DMS53 (cell line): ENCODE measurements at places on chromosomes 2 and 18.

DNA sequence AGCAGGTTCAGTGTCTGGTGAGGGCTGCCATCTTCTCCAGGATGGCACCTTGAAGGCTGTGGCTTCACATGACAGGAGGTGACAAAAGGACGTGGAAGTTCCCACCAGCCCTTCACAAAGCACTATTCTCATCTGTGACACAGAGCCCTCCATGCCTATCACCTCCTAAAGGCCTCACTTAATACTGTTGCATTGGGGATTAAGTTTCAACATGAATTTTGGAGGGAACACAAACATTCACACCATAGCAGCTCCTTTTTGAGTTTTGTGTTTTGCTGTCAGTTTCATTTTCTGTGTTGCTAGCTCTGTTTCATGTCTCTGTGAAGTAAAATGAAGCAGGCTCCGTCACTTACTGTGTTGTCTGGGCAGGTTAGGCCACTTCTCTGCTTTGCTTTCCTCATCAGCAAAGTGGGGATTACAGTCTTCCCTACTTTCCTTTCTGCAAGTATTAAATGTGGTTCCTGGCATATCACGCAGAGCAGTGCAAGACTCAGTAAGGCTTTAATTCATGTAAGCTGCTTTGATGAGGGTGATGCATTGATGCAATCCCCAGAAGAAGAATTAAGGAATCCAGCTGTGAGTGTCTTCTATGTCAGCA lies 31.6 kb downstream of the LIMS1 start:
- no peak for DNase-seq

GRCh38 chr2:190802129-190802528 lies 78.5 kb upstream of the GLS start:
- no peak for DNase-seq

- DNase-seq: peak; percentile 79
These were observed 2.6 kb downstream of the HOXD3 start for GRCh38 chr2:176159663-176160250.

GRCh38 chr2:7191932-7192331 lies 274.7 kb downstream of the RNF144A start:
- no peak for DNase-seq

DNA sequence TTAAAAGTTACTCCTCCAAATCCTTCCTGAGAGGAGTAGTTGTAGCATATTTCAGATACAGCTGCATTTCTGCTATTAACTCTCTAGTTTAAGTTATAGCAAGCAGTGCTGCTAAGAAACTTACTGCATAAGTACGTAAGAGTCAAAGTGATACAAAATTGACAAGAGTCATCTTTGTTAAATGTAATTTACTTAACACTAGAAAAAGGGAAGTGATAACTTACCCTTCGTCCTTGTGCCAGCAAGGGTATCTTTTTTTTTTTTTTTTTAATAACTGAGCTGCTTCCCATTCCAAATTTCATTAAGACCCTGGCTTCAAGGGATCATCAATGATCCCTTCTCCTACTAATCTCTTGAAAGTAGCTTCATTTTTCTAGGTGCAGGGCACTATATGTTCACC lies 493.0 kb downstream of the PLCL1 start:
- DNase-seq: no peak

GRCh38 chr2:128263902-128264331 lies 54.8 kb downstream of the HS6ST1 start:
- no peak for DNase-seq

DNA sequence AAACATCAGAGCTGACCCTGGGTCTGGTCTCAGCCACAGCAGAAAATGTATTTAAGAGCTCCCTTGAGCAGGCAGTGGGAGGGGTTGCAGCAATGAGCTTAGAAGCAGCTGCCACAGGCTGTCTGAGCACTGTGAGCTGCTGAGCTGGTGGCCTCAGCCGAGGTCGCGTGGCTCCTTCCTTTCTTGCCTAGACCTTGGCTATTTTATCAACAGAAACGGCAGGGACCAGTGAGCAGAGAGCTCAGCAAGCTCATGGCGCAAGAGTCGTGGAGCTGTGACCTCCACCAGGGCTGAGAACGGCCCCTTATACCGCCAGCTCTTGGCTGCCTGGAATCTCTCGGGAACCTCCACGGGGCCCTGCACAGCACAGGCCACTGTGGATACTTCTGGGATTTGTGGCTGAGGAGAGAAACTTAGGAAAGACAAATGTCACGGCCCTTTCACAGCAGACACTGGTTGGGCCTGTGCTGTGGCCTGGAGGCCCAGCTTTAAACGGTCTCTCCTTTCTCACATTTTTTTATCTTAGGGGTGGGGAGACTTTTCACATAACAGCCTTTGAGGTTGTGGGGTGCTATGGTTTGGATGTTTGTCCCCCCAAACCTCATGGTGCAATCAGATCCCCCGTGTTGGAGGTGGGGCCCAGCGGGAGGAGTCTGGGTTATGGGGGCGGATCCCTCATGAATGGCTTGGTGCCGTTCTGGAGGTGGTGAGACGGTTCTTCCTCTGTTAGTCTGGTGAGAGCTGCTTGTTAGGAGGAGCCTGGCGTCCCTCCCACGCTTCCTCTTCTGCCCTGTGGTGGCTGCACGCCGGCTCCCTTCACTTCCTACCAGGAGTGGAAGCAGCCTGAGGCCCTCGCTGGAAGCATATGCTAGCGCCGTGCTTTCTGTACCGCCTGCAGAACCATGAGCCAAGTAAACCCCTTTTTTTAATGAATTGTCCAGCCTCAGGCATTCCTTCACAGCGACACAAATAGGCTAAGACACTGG lies 1.7 kb downstream of the ALLC start:
- no peak for DNase-seq

DNA sequence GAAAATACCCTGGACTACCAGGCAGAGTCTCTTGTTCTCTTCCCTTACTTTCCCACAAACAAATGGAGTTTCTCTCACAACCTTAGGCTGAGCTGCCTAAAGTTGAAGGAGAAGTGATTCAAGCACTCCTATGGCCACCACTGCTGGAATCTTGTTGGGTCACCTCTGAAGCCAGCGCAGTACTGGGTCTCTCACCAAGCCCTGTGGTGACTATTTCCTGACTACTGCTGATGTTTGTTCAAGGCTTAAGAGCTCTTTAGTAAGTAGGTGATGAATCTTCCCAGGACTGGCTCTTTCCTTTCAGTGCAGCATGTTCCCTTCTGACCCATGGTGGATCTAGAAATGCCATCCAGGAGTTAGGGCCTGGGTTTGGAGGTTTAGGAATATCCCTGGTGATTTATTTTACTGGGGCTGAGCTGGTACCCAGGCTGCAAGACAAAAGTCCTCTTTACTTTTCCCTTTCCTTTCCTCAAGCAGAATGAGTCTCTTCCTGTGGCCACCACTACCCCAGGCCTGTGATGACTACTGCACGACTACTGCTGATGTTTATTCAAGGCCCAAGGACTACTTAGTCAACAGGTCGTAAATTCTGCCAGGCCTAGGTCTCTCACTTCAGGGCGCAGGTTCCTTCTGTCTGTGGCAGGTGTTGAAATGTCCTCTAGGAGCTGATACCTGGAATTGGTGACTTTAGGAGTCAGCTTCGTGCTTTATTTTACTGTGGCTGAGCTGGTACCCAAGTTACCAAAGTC lies 121.8 kb downstream of the SLC4A10 start:
- DNase-seq: peak; percentile 97

GRCh38 chr2:74316627-74317295 lies 26.5 kb downstream of the SLC4A5 start:
- DNase-seq: no peak

- no peak for DNase-seq
These were observed 148.3 kb downstream of the KLHL29 start for GRCh38 chr2:23533338-23533695.

- DNase-seq: no peak
These were observed 284.3 kb downstream of the CYP26B1 start for GRCh38 chr2:71863396-71863795.

GRCh38 chr2:13968811-13969210 lies 663.7 kb upstream of the LRATD1 start:
- DNase-seq: no peak

GRCh38 chr2:121505005-121505404 lies 25.7 kb upstream of the RNU4ATAC start:
- DNase-seq: no peak

GRCh38 chr2:84878896-84879583 lies 1.8 kb downstream of the TRABD2A start:
- no peak for DNase-seq

DNA sequence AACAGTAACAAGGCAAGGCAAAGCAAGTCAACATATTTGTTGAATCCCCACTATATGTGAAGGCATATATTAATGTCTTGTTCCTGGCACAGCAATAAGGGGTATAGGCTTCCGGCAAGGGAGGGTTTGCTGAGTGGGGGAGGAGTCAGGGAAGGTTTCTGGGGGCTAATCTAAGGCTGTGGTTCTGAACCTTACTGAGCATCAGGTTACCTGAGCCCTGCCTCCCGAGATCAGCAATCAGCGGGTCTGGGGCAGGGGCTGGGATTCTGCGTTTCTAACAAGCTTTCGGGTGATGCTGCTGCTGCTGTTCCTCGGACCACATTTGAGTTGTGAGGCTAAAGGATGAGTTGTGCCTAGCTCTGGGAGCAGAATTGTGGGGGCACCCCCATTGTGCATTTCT lies 401.7 kb upstream of the SPRED2 start:
- DNase-seq: no peak

- no peak for DNase-seq
These were observed 419.9 kb upstream of the HS6ST1 start for GRCh38 chr2:128738446-128739110.

- no peak for DNase-seq
These were observed 162.9 kb upstream of the SIX2 start for GRCh38 chr2:45172142-45172541.

- DNase-seq: no peak
These were observed 147.6 kb downstream of the CDC42EP3 start for GRCh38 chr2:37523814-37524362.

GRCh38 chr2:10078704-10079265 lies 1.4 kb downstream of the CYS1 start:
- DNase-seq: no peak

GRCh38 chr2:170571612-170572011 lies 143.5 kb upstream of the SP5 start:
- no peak for DNase-seq

- DNase-seq: peak; percentile 39
These were observed 264.7 kb downstream of the CCDC85A start for GRCh38 chr2:56448403-56449001.

DNA sequence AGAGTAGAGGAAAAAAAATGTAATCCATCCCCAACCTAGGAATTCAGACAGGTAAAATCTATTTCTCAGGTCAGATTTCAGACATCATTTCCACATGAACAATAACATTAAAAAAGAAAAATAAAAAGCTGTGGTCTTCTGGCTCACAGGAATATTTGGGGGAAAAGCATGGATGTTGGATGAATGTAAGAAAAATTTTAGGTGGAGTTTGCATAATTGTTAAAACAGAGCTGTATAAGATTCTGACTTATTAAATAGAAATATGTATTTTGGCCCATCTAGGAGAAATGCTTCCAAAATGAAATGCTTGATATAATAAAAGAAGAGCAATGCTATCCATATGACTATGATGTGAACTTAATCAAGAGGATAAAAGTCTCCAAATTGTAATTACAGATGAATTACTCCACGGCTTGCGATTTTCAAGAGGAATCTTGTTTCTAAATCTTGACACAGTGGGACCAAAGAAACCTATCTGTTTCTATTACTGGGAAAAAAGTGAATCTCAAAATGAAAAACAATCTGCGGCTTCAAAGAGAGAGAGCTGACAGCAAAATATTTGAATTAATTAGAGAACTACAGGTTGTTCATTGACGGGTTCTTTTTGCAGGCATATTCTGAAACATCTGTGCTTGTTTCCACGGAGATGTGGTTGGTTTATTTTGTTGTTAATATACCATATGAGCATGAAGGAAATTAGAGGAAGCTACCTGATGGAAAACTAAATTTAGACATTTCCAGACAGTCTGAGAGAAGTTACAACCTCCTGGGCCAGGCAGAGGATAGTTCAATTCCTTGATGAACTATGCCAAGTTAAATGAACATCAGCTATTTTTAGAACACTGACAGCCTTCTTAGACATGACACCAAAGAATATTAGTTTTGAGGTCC lies 468.7 kb downstream of the PID1 start:
- DNase-seq: no peak

DNA sequence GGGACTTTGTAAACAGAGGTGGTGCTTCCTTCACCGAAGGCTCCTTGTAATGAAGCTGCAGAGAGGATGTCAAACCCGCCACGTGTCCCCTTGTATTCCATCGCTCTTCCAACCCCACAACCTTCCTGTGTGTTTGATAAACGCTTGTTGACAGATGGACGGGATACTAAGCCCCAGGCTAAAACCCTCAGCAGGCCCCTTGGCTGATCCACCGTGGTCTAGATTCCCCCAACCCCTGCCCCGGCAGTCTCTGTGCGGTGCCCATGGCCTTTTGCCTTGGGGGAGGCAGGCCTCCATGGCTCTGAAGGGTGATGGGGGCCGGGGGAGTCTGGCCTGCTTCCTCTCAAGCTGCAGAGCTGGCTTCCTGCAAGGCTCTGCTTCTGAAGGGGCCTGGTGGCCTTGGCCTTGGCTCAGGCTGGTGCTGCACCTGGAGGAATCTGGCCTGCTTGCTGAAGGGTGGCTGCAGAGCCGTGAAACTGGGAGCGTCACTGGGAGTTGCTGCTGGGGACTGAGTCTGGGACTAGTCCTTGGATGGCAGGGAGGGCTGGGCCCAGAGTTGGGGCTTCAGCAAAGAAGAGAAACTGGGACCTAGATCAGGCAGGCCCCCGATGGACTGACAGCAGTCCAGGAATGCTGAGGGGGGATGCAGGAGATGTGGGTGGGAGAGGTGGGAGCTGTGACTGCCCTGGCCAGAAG lies 9.6 kb upstream of the NTSR2 start:
- no peak for DNase-seq

- no peak for DNase-seq
These were observed 131.2 kb upstream of the CYP1B1 start for GRCh38 chr2:38207168-38207567.

- DNase-seq: no peak
These were observed 236.7 kb downstream of the PRKCE start for GRCh38 chr2:45888167-45888566.

DNA sequence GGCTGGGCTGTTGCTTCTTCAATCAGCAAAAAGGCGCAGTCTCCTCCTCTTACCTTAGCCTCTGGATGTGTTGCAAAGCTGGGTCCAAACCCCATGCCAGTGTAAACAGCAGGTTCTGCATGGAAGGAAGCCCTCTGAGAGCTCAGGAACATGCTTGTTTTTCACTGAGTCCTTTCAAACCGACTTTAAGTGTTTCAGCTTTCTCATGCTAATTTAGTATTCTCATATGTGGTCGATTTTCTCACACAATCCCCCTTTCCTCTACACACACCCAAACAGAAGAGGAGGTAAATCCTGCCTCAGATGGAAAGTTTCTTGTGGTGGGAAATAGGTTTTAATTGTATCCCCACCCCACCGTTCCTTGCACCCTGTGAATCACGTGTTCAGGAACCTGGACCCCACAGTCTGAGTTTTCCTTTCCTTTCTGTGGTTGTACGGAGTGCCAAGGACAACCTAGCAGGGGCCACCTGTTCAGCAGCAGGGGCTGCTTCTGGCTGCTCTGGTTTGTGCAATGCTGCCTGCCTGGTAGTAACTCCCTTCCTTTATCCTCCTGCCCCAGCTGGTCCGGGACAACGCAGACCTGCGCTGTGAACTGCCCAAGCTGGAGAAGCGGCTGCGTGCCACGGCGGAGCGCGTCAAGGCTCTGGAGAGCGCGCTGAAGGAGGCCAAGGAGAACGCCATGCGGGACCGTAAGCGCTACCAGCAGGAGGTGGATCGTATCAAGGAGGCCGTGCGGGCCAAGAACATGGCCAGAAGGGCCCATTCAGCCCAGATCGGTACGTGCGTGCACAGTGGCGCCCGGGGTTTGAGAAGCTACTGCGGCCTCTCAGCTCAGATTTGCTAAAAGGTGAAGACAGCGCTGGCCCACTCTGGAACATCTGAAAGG lies 28.7 kb upstream of the LYPD6B start:
- no peak for DNase-seq
